CD4-positive, alpha-beta T cell treated with Interleukin-2 at 100 ng/mL for 4 hours (primary cell): ENCODE measurements at places on chromosomes 5 and 9.

DNA sequence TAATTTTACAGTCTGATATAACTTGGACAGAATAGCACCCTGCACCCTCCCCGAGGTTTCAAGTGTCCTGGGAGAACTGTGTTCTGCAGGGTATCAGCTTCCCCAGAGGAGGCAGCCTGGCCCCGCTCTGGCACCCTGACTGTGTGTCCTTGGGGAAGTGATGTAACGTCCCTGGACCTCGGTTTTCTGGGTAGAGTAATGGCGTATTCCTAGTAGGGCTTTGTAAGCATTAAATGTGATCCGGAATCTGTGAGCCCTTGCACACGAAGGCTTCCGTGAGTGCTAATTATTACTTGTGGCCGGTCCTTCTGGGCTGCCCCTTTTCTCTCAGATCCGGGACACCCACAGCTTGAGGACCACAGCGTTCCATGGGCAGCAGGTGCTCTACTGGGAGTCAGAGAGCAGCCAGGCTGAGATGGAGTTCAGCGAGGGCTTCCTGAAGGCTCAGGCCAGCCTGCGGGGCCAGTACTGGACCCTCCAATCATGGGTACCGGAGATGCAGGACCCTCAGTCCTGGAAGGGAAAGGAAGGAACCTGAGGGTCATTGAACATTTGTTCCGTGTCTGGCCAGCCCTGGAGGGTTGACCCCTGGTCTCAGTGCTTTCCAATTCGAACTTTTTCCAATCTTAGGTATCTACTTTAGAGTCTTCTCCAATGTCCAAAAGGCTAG, 1.0 kb upstream of the CACFD1 start:
- no peak for DNase-seq

DNA sequence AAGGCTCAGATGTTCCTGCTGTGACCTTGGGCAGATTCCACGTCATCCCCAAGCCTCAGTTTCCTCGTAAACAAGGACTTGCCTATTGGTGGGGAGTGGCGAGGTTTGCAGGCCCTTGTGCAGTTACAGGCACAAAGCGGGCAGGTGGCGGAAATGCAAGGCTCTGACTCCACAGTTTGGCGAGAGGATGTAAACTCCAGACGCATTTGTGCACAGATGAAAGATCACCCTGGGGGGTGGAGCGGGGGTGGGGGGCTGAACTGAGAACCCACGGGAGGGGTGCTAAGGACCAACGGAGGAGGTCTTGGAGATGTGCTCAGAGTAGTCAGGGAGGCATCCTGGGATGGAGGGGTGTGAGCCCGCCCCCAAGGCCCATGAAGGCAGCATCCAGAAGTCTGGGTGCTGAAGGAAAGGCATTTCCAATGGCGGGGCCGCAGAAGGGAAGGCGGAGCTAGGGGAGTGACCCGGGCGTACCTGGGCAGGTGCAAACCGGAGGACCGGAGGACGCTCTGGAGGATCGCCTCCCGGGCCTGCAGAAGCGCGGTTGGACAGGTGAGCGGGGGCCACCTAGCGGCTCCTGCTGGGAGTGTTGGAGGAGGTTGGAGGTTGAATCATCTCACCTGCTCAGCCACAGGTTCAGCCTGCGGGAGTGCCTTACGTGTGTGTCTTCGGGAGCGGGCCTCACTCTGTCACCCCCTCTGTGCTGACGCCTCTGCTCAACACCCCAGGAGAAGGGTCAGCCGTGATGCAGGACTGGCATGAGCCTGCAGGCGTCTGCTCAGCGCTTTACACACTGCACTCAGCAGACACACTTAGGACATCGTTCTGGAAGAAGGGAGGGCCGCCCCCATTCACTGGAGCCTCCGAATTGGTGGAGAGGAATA, 1.9 kb upstream of the FIBCD1 start:
- peak; percentile 70 for DNase-seq

GRCh38 chr9:137298401-137299202, 3.5 kb downstream of the NRARP start:
- no peak for DNase-seq

GRCh38 chr9:135240222-135240621, 152.8 kb downstream of the OLFM1 start:
- no peak for DNase-seq

GRCh38 chr5:73405691-73406090, 42.9 kb downstream of the FOXD1 start:
- DNase-seq: no peak

- no peak for DNase-seq
These were observed 105.7 kb upstream of the MAMDC2 start for GRCh38 chr9:69937833-69938535.

DNA sequence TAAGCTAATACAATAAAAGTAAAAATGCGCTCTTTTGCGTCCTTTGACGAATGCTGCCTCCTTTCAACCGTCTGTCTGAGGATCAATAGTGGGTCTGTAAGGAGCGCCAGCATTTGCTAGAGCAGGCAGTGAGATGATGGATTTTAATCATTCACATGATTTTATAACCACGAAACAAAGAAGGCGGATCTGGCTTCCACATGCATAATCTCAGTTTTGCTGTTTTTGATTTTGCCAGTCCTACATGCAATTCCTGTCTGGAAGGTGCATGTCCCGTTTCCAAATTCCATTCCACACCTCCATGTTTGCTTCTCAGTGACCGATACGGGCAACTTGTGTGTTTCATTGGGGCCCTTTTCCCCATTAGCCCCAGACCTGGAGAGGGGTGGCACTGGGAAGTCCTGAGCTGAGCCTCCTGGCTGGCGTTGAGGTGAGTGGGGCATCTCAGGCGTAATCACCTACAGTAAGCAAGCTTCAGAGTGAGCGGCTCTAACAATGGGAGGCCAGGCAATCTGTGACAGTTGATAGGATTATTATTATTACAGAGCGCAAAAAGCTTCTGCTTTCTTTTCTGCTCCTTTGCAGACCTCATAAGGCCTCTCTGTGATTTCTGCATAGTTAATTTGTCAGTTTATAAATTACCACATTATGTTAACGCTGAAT, 405.4 kb downstream of the ZSWIM6 start:
- no peak for DNase-seq

GRCh38 chr5:61084658-61085057, 77.6 kb downstream of the SMIM15 start:
- no peak for DNase-seq

- DNase-seq: no peak
These were observed 16.7 kb upstream of the AJM1 start for GRCh38 chr9:136825295-136826187.

DNA sequence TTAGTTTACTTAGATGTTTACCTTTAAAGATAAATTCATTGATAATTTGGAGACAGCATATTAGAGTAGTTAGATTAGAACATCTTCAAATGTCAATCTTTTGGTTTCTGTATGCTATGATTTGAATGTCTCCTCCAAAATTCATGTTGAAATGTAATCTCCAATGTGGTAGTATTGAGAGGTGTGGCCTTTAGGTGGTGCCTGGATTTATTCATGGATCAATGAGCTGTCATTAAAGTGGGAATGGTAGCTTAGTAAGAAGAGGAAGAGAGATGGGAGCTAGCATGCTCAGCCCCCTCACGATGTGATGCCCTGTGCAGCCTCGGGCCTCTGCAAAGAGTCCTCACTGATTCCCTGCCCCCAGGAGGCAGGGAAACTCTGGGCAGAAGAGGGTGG, 133.6 kb upstream of the TUT7 start:
- DNase-seq: no peak

DNA sequence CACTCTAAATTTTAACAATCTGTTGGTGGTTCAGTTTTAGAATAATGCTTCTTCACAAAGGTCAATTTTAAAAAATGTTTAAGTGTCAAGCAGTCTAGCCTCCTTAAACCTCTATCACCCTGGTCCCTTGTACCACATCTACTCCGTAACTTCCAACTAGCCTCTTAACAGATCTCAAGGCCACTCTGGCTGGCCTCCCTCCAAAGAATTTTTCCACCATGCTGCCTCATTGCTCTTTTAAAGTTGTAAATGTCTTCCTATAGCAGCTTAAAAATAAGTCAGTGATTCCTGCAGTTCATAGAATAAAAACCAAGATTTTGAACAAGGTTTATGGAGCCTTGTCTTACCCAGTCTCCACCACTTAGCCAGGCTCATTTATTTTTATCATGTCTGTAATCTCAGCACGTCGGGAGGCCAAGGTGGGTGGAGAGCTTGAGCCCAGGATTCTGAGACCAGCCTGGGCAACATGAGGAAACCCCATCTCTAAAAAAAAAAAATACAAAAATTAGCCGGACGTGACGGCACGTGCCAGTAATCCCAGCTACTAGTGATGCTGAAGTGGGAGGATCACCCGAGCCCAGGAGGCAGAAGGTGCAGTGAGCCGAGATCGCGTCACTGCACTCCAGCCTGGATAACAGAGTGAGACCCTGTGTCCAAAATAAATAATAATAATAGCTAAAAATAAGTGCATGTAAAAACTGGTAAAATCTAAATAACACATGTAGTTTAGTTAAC, 924.9 kb upstream of the DMAC1 start:
- no peak for DNase-seq
